ENCODE measurements at places on chromosomes 2 and 18.

- no peak overlapping the region for H3K27ac ChIP-seq
- H3K4me3 ChIP-seq = no peak overlapping the region
- no peak for ATAC-seq
- H3K4me1 ChIP-seq = no peaks in the 10 kb centered on the region
- H3K36me3 ChIP-seq = no peaks in the 10 kb centered on the region
- peaks cover 4% of the 10 kb centered on the region for H3K27me3 ChIP-seq
Observed at GRCh38 chr2:129699781-129700573, 279.5 kb upstream of the RAB6C start.

- no peaks in the 10 kb centered on the region for H3K27me3 ChIP-seq
- ATAC-seq = no peak
- no peak overlapping the region for H3K4me3 ChIP-seq
- no peaks in the 10 kb centered on the region for H3K36me3 ChIP-seq
Observed at GRCh38 chr18:69127873-69128500, 272.7 kb upstream of the DOK6 start.

- H3K4me3 ChIP-seq = no peak overlapping the region
- no peaks in the 10 kb centered on the region for H3K36me3 ChIP-seq
Observed at GRCh38 chr2:21103274-21103891, 20.4 kb upstream of the TDRD15 start.

GRCh38 chr2:74002505-74003421 lies 18.1 kb downstream of the TET3 start:
- H3K27me3 ChIP-seq = no peaks in the 10 kb centered on the region
- H3K4me3 ChIP-seq = peak overlapping the region; percentile 87
- peak overlapping the region; percentile 20 for H3K27ac ChIP-seq
- H3K36me3 ChIP-seq = peaks cover 59% of the 10 kb centered on the region
- peaks cover 55% of the 10 kb centered on the region for H3K4me1 ChIP-seq
- peak; percentile 80 for ATAC-seq

All from activated T-helper 17 cell treated with anti-CD3 and anti-CD28 coated beads, Interleukin-2, amount 50 U/mL, for 72 hours (primary cell).